ENCODE measurements at places on chromosomes 12 and 14.

- DNase-seq = no peak
Measured at GRCh38 chr12:5971194-5971850, 26.3 kb upstream of the ANO2 start.

DNA sequence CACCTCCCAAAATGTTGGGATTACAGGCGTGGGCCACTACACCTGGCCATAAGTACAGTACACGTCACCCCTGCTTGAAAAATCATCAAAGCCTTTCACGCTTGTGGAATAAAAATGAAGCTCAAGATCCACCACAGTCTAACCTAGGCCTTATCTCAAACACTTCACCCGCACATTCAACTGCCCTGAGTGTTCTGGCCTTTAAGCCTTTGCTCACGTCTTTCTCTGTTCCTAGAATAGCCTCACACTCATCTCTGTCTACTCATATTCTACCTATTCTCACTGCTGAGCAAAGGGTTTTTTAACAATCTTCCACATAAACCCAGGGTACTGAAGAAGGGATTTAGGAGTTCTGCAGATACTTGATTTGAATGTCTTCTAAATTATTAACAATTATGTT is 9.9 kb downstream of the CALCOCO1 start:
- no peak for DNase-seq

GRCh38 chr14:70515811-70516210 is 19.0 kb downstream of the ADAM20 start:
- DNase-seq = no peak

DNA sequence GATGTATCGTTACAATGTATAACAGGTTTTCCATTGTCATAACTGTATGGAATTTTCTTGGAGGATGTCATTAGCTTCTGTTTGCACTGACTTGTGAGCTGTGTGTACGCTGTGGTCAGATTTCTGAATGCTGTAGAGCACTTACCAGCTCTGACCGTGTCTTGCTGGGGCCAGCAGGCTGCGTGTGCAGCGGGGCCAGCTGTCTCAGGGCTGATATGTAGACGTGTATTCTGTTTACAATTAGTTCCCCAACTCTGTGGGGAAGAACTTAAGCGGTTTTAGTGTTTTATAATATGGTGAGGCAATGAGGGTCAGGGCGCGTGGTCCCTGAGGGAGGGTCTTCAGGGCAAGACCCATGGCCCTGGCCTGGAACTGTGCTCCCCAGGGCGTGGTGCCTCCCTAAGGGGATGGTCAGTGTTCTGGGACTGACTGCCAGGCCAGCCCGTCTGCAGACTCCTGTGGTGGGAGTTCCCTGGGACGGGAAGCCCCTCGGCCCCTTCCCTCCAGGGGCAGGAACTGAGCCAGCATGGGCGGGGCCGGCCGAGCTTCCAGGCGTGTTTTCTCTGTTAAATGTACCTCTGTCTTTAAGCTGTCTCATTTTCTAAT is 18.7 kb downstream of the XRCC3 start:
- no peak for DNase-seq
